Stimulated activated CD4-positive, alpha-beta T cell treated with anti-CD3 and anti-CD28 coated beads, Interleukin-1b, Interleukin-23, amount 100 ng/mL, for 1 hour (primary cell): ENCODE measurements at places on chromosomes 13 and 19.

- DNase-seq: no peak
Observed at GRCh38 chr19:45814851-45815480, at the start of gene RSPH6A. RSPH6A (minus strand) TSS chr19:45815308; CDS start chr19:45815176, 132 bp downstream.

DNA sequence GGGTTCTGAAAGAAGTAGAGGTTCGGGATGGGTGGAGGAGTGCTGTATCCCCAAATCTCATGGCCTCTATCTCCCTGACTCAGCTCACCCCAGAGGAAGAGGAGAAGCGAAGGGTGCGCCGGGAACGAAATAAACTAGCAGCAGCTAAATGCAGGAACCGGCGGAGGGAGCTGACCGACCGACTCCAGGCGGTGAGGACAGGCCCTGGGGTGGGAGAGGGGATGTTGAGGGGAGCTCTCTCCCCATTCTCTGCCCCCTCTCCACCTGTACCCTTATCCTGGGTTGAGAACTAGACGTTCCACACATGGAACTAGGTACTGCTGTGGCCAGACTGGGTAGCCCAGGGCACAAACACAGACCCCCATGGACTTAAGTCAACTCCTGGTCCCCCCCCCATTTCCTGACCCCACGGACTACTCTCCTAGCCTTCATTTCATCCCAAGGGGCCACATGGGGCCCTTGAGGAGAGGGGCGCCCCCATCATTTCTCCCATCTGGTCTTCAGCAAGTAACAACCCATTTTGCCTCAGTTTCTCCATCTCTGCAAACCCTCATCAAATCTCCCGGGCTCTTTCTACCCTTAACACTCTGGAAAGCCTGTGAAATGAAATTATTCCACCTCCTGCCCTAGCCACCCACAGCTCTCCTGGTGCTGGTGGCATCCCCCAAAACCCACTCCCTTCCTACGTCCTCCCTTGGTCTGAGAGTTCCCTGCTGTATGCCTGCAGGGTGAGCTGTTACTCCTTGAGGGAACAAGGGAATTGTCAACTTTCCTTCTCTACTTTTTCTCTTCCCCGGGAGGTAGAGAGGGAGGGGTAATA, 3.5 kb downstream of the FOSB start:
- no peak for DNase-seq

- no peak for DNase-seq
Observed at GRCh38 chr13:93700115-93700514, 473.5 kb downstream of the GPC6 start.

DNA sequence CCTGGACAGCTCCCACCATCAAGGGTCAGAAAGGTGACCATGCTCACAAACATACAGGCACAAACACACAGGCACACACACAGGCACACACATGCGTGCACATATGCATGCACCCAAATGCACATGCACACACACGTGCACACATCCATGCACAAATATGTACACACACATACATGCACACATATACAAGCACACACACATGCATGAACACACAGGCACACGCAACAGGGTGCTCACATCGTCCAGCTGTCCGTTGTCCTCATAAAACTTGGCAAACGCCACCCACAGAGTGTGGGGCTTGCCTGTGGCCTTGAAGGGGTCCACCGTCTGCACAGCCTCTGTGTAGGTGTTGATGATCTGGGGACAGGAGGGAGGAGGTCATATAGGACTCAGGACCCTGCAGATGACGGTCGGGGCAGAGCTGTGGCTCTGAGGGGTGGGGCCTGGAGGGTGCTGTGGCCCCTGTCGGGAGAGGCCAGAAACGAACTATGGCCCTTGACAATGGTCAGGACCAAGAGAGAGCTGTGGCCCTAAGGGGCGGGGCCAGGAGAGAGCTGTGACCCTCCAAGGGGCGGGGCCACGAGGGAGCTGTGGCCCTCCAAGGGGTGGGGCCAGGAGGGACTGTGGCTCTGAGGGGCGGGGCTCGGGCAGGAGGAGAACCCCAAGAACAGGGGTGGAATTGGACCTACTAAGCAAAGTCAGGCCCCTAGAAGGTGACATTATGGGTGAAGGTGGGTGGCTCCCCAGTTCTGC, 6.2 kb downstream of the XAB2 start:
- no peak for DNase-seq

DNA sequence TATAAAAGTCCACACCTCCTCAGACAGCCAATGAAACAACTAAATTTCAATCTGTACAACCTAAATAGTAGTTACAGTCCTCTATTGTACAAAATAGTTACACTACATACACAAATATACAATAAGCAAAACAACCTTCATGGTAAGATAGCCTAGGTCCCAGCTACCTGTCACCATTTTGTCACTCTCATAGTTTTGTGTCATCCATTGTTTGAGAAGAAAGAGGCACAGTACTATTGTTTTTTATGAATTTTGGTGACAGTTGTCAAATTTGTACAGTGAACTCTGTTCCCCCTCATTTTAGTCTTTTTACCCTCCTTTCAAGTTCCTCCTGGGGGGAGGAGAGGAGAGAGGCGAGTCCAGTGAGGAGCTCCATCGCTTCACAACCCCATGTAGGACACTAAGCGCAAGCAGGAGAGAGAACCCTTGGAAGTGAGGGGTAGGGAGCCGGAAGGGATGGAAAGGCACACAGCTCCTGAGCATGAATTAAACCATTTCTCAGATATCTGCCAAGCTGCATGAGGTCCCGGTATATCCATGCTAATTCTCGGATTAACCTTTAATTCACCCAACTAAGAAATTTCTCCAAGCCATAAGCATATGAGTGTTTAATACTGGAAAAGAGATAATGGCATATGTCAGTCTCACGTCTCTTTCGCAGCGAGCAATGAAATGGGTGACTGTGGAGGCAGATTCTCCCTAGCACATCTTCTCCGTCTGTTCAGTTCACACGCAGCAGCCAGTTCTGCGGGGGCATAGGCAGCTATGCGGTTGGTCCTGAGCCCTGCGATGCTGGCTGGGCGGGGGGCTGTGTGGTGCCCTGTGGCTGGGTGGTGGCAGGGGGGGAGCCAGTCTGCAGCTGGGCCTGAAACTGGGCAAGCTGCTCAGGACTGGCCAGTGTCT, 60.5 kb downstream of the SERP2 start:
- DNase-seq: no peak

- no peak for DNase-seq
Observed at GRCh38 chr19:21321134-21321533, 8.1 kb downstream of the ZNF708 start.

GRCh38 chr13:97212601-97213040, 9.5 kb upstream of the MBNL2 start:
- no peak for DNase-seq

GRCh38 chr13:26280295-26280694, 26.4 kb downstream of the CDK8 start:
- no peak for DNase-seq

- DNase-seq: no peak
Observed at GRCh38 chr19:279656-280055, 11.5 kb downstream of the PLPP2 start.

DNA sequence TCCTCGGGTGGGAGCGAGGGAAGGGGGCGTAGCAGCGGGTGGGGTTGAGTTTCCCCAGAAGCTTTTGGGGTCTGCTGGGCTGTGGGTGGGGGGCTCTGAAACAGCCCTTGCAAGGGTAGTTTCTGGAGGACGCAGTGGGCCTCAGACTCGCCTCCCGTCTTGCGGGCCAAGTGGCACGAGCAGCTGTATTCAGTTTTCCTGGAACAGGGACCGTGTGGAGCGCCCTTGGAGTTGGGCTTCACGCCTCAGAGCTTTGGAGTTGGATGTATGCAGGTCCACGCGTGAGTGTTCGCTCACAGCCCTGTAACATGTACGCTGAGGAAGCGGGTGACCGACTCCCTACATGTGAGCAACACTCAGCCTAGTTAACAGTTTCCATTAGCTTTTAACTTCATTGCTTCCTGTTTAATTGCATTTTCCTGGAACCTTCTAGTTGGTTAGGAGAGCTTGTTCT, 603 bp downstream of the TM9SF2 start:
- DNase-seq: no peak

GRCh38 chr19:33997690-33998089, 174.6 kb upstream of the LSM14A start:
- no peak for DNase-seq

- DNase-seq: no peak
Observed at GRCh38 chr19:17415121-17415520, 4.7 kb upstream of the MVB12A start.

DNA sequence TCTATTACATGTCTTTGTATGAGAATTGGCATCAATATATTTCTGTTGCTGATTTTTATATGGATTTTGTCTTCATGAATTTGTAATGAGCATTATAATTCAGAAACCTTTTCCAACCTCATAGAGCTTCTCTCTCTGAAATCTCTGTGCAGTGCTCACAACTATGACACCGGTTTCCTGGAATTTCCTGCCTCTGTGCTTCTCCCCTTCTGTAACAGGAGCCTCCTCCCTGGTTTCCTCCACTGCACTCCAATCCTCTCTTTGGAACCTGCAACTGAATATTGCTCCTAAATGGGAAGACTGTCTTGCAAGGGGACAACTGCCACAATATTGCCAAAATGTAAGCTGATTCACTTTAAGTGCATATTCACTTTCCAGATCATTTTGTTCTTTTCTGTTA, 1147.9 kb downstream of the UQCRFS1 start:
- DNase-seq: no peak

DNA sequence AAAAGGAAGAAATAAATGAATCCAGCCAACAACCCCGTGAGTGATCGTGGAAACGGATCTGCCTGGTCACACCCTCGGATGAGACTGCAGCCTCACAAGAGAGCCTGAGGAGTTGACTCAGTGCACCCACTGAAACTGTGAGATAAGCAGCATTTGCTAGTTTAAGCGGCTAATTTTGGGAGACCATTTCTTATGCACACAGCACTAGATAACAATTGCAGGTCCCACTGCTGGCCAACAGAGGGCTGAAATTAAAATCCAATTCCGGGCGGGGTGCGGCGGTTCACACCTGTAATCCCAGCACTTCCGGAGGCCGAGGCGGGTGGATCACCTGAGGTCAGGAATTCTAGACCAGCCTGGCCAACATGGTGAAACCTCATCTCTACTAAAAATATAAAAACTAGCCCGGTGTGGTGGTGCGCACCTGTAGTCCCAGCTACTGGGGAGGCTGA, 3.6 kb downstream of the UQCR11 start:
- no peak for DNase-seq

DNA sequence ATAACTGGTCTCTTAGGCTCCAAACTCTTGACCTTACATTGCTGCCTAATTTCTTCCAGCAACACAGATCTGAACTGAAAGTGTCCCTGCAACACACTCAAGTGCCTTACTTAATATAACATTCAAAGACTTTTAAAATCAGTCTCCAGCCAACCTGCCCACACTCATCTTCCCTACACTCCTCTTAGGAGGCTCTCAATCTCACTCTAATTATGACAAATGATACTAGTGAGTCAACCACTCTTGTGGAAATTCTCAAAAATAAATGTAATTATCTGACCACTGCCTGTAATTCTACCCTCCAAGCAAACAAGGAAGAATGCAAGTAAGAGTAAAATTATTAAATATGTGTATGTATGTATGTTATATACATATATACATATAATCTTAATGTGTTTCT, 348.1 kb upstream of the MIR17HG start:
- no peak for DNase-seq

DNA sequence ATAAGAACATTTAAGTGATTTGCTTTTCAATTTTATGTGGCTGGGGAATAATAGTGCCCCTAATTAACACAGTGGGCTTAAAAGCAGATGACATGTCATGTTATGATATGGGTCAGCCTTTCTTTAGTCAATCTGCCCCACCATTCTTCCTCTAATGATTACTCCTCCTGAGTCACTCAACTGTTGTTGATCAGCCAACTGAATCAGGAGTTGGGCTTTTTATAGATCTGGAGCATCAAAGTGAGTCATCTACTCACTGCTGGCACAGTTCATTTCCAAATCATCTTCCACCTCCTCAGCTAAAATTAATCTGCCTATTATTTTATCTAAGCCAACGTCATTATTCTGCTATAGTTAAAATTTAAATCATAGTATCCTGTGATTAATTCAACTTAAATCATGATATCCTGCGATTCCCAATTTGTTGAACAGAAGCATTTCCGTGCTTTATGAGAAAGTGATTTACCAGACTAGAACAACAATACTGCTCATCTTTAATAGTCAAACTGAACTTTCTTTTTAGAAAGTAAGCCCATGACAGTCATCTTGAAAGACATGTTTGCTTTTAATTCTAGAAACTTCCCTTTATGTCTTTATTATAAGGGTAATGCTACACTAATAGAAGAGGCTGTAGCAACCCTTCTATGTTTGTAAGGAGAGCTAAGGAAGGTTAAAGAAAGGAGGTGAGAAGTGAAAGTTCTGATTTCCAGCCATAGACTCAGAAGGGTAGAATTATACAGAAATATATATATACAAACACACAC, 551.4 kb downstream of the TBC1D4 start:
- no peak for DNase-seq

GRCh38 chr13:102584434-102584833, 12.4 kb upstream of the TPP2 start:
- no peak for DNase-seq

- no peak for DNase-seq
Observed at GRCh38 chr13:99948907-99949678, 22.5 kb downstream of the ZIC5 start.

DNA sequence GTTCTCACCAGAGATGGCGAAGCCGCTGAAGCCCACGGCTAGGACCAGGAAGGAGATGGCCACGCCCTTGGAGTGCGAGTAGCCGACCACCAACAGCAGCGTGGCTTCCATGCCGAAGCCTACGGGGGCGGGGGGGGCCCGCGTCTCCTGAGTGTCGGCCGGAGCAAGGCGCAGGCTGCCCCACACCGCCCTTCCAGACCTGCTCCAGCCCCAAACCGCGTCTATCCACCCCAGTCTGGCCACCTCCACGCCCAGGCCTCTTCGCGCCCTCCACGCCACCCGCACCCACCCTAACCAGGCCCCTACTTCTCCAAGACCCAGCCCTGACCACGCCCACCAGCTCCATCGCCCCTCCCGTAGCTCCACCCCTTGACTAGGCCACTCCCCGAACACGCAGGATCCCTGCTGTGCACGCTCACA, 6.2 kb downstream of the GFY start:
- no peak for DNase-seq

DNA sequence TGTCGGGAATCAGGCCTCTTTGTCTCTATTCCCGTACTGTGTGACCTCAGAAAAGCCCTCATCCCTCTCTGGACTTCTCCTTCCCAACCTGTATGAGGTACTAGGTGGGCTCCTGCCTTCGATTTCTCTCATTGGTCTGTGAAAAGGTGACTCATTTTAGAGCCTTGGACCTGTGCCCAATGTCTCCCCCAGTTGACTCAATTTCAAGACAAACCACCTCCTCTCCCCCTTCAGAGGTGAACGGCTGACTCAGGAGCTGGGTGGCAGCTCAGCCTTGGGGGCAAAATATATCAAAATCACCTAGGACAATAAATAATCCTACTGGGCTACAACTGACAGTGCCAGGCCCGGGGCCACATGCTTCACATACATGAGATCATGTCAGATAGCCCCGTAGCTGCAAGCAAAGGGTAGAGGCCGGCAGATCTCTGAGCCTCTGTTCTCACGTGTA, 630 bp downstream of the COQ8B start:
- peak; percentile 46 for DNase-seq

DNA sequence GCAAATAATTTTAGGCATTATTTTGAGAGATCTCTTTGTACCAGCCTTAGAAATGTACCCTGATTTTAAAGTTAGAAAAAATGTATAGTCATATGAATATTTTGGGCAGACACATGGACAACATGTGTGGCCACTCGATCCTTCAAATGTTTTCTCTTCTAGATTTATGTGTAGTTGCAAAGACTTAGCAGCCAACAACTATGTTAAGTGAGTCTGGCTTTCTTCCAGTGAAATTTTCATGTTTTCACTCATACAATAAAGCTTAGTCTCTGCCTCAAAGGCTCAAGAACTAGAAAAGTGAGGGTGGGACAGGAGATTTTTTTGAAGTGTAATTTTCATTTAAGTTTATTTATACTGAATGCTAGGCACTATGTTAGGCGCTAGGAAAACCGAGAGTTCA, 207.7 kb upstream of the DACH1 start:
- no peak for DNase-seq
